Activated naive CD4-positive, alpha-beta T cell treated with anti-CD3 and anti-CD28 coated beads for 36 hours (primary cell): ENCODE measurements at places on chromosomes 2 and 18.
A peak's percentile ranks its signal among the peaks of the same experiment; 100 is the strongest.

DNA sequence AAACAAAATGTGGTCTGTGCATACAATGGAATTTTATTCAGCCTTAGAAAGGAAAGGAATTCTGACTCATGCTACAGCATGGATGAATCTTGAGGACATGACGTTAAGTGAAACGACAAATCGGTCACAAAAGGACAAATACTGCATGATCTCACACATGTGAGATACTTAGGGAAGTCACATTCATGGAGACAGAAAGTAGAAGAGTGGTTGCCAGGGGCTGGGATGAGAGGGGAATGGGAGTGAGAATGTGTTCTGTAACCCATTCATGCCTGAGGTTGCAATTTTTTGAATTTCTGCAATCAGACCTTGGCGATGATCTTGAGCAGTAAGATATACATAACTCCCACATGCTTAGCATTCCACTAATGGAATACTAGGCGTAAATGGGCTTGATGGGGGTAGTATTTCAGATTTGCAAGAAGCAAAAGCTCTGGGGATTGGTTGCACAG lies 22.0 kb downstream of the FHL2 start:
- DNase-seq = no peak

DNA sequence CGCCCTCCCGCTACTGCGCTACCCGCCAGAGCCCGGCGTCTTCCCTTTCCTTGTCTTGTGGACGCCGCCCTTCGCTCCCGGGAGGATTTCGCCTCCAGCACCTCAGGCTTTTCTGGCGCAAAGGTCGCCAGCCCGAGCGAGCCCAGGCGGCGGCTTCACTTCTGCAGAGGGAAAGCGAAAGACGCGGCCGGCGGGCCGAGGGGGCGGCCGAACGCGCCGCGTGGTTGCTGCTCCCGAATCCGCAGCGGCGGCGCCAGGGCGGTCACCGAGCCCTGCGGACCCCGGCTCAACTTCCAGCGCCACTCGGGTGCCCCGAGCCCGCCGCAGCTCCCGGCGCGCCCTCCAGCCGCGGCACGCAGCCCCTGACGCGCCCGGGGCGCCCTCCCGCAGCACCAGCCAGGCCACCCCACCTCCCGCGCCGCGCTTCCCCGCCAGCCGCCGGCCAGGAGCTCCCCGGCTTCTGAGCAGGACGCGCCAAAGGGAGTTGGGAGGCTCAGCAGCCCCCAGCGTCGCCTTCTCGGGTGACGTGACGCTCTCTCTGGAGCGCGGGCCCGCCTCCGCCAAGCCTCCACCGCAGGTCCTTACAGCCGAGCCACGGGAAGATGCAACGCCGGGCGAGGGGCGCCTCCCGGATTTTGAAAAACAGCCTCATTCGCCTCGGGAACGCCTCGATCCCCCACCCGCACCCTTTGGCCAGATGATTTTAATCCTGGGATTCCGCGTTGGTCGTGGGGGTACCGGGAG lies 84.9 kb upstream of the EPB41L3 start:
- peak; percentile 22 for DNase-seq

- no peak for DNase-seq
Observed at GRCh38 chr2:102446936-102447335, 24.0 kb downstream of the IL18RAP start.

DNA sequence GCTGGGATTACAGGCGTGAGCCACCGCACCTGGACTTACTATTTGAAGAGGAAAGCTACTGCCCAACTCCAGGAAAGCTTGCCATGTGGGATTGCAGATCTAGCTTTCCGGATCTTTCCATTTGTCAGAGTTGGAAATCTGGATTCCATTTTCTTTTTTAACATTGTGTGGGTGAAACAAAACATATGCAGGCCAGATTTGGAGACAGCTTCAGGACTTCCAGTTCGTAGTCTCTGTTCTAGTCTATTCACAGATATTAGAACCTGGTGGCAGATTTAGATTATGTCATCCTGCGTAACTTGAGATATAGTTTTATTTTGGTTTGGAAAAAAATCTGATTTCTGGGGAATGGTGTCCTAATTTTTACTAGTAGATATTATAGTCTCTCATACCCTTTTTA lies 70.5 kb downstream of the ZNF236 start:
- no peak for DNase-seq

DNA sequence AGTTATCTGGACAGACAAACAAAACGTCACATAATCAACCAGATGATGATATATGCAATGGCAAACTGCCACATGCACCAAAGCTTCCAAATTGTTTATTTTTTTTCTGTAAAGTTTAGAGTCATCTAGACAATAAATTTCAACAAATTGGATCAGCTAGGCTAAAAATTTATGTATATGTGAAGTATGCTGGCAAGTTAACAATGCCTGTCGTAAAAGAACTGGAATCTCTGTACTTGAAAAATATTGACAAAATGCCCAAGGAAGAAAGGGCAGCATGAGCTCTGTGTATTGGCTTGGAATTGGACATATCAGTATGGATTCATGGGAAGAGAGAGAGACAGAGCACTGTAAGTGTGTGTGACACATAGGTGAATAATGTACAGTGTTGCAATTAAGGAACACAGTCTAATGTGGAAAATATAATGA lies 309.8 kb downstream of the ERBB4 start:
- no peak for DNase-seq

DNA sequence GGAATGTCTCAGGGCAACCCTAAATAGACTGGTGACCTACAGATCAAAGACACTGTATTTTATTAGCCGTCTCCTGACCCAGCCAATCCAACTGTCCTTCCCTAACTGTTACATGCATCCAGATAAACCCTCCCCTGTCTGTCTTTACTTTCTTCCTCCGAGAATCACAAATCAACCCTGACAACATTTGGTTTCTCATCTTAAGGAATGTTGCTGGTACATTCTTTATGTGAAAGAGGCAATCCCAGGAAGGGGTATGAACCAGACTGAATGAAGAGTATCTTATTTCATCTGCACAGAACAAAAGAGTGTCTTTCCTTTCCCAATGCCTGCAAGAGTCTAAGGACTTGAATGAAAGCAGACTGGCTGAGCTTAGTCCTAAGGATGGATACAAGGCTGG lies 113.9 kb upstream of the LTBP1 start:
- no peak for DNase-seq

- DNase-seq = no peak
Observed at GRCh38 chr2:68246396-68246795, 5.9 kb downstream of the PPP3R1 start.

- no peak for DNase-seq
Observed at GRCh38 chr2:127638361-127639110, 7.4 kb upstream of the GPR17 start.

GRCh38 chr2:538646-539045 lies 138.6 kb downstream of the TMEM18 start:
- DNase-seq = no peak

- no peak for DNase-seq
Observed at GRCh38 chr2:235005603-235006259, 53.9 kb downstream of the SH3BP4 start.

DNA sequence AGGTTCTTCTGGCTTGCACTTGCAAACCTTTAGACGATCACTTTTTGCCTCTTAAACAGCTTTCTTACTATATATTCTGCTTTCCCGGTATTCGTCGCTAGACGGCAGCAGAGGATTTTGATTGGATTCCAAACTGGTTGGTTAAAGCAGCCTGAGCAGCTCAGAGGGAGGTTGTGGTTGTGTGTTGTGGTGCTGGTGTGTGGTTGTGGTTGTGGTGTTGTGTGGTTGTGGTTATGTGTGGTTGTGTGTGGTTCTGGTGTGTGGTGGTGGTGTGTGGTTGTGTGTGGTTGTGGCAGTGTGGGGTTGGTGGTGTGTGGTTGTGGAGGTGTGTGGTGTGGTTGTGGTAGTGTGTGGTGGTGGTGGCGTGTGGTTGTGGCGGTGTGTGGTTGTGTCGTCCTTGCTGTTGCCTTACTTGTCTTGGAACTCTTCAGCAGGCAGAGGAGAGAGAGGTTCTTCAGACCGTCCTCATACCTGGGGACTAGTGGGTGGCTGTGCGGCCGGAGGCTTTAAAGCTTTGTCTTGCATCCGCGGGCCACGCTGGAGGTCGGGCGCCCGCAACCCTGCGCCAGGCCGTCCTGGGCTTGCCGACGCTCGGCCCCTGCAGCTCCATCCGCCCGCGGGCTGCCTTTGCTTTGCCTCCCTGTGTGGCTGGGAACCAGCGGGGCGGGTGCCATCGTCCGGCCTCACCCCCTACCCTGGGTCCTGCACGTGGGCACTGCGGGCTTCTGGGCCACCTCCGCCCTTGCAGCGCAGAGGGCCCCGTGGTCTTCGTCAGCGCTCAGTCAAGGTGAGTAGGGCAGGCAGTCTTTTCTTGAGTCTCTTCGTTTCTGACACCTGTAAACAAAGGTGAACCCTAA lies 190.8 kb downstream of the ARHGAP28 start:
- DNase-seq = peak; percentile 59

GRCh38 chr2:85163675-85164074 lies 30.5 kb downstream of the TCF7L1 start:
- DNase-seq = no peak

GRCh38 chr2:222212571-222212970 lies 86.2 kb downstream of the PAX3 start:
- DNase-seq = no peak

- no peak for DNase-seq
Observed at GRCh38 chr18:8788503-8789429, 83.4 kb downstream of the MTCL1 start.

- DNase-seq = no peak
Observed at GRCh38 chr2:238163481-238164198, 4.9 kb downstream of the ERFE start.

GRCh38 chr18:12290086-12290485 lies 18.0 kb upstream of the TUBB6 start:
- no peak for DNase-seq

DNA sequence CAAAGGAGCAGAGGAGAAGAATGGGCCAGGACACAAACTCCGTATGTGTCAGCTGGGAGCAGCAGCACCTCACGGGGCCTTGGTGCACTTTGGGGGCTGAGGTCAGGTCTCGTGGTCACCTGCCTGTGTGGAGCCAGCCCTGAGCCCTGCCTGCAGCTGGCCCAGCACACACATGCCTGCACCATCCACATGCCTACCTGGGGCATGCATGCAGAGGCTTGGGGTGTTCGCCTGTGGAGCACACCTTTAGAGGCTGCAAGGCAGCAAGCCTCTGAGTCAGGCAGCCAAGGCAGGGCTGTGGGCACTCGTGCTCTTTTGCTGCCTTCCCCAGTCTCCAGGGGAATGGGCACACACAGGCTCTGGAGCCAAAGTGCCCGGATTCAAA lies 36.0 kb downstream of the ARHGEF4 start:
- no peak for DNase-seq
